GM10248 (cell line): ENCODE measurements at places on chromosomes 7 and 10.

GRCh38 chr7:149625947-149626392, 128.4 kb upstream of the ZNF746 start:
- DNase-seq = no peak

- no peak for DNase-seq
Observed at GRCh38 chr10:52314822-52315552, 906 bp downstream of the DKK1 start.

GRCh38 chr10:23114228-23114850, 19.0 kb downstream of the MSRB2 start:
- DNase-seq = no peak

GRCh38 chr10:117619707-117620405, 77.3 kb downstream of the EMX2 start:
- DNase-seq = no peak

DNA sequence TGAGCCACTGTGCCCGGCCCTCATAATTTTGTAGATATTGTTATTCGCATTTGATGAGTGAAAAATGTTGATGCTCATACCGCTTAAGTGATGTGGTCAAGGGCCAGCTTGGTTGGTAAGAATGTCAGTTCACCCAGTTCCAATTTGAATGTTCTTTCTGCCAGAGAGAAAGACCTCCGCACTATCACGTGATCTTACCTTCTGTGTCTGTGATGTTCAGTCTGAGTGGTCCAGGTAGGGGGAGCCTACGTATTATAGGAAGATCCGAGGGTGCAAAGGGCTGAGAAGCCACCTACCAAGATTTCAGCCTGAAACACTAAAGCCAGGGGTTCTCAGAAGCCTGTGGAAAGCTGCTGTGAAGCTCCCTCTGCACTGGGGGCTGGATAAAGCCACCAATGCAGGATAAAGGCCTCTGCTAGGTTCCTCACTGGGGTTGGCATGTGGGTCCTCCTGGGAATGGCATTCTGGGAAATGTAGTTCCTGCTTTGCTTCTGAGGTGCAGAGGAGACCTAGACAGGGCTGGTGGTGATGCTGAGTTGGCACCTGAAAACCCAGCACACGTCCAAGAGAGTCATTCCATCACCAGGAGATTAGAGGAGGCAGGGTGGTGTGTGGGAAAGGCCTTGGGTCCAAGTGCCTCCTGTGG, 64.7 kb upstream of the AOAH start:
- no peak for DNase-seq

GRCh38 chr7:42400961-42401360, 164.0 kb upstream of the GLI3 start:
- DNase-seq = no peak

DNA sequence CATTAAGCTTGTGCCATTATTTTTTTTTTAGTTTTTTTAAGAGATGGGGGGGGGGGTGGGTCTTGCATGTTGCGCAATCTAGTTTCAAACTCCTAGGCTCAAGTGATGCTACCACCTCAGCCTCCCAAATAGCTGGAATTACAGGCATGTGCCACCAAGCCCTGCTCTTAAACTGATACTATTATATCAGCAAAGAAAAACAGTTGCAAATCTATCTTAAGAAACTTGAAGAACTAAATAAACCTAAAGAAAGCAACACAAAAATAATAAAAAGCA, 47.5 kb downstream of the BRAF start:
- DNase-seq = no peak

DNA sequence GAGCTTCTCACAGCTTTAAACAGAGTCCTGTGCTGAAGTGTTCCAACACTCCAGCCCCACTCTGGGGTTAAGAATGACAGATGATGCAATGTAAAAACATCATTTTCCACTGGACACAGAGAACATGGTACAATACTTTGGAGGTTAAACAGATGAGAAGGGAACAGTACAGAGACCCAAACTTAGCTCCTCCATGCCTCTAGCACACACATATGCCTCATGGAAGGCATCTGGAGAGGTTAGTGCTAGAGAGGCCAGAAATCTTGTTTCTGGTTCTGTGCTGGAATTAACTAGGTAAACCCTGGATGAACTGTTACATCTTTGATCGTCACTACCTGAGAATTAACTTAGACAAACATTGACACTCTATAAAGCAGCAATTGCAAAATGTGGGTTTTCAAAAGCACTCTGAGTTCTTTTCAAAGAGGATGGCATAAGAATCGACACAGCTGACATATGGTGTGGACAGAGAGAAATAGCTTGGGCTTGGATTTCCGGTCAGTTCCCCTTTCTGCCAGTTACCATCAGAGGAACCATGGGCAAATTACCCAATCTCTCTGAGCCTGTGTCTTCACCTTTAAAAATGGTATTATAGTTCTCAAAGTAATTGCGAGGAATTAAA, 81.9 kb downstream of the KCNMA1 start:
- no peak for DNase-seq

GRCh38 chr10:89454561-89455347, 40.4 kb downstream of the IFIT5 start:
- no peak for DNase-seq

- DNase-seq = no peak
Observed at GRCh38 chr10:131631619-131632018, 269.2 kb upstream of the PPP2R2D start.

DNA sequence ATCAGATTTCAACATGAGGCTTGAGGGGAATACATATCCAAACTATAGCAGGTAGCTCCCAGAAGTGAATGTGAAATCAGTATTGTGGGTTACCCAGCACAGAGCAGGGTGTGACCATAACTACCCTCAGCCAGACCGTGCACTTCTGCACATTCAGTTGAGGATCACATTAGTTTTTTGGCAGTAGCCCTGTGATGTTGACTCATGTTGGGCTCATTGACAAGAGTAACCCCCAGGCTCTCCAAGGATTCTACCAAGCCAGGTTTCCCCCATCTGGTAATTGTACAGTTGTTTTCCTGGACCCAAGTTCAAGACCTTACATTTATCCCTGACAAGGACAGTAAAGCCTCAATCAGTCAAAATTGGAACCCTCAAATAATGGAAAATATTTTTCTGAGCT, 11.7 kb upstream of the CPA4 start:
- no peak for DNase-seq

DNA sequence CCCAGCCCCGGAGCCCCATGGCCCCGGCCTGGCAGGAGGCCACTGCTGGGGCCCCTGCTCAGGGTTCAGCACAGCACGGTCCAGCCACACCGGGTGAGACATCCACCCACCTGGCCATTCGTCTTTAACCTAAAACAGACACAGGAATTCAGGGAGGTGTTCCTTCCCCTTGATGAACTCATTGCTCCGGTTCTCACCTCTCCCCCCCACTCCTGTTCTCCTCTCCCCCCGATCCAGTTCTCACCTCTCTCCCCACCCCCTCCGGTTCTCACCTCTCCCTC, 129.8 kb downstream of the DIP2C start:
- no peak for DNase-seq
